Epithelial cell of alveolus of lung (primary cell): ENCODE measurements at places on chromosomes 2 and 18. TPM values are rescaled to one million over a fixed set of nuclear protein-coding genes. Genes with fewer than 3 reads are reported as not detected.

Gene GPR35
- total RNA-seq: not detected in 2 replicates

Gene CAPN14
- total RNA-seq: 0.08 TPM in 1 of 2 replicates, not detected in the other

Gene RPRM
- not detected in 2 replicates for total RNA-seq

Gene POTEJ
- total RNA-seq: not detected in 2 replicates

Gene VWA3B
- total RNA-seq: not detected in 2 replicates

Gene THUMPD2
- total RNA-seq: 4.9 and 10.9 TPM in 2 replicates

Gene DNPEP
- total RNA-seq: 48.9 and 119 TPM in 2 replicates

Gene MATN3
- 3.8 and 7.9 TPM in 2 replicates for total RNA-seq

Gene BMP10
- total RNA-seq: not detected in 2 replicates

Gene MREG
- total RNA-seq: 0.32 and 1.4 TPM in 2 replicates

Gene CIB4
- total RNA-seq: not detected in 2 replicates

Gene GPR155
- total RNA-seq: 1.6 and 2.2 TPM in 2 replicates

Gene POU3F3
- total RNA-seq: 0.39 TPM in 1 of 2 replicates, not detected in the other

Gene TTN
- under 0.01 and 2.4 TPM in 2 replicates for total RNA-seq

Gene TMEFF2
- 0.96 and 1.6 TPM in 2 replicates for total RNA-seq

Gene CASP8
- total RNA-seq: 11.4 and 17.6 TPM in 2 replicates

Gene FAM228A
- total RNA-seq: 0.08 and 0.39 TPM in 2 replicates

Gene NFE2L2
- 57.9 and 184 TPM in 2 replicates for total RNA-seq

Gene UBE2E3
- total RNA-seq: 95.0 and 177 TPM in 2 replicates

Gene CCDC138
- total RNA-seq: 3.4 and 3.7 TPM in 2 replicates

Gene PIEZO2
- 21.9 and 25.4 TPM in 2 replicates for total RNA-seq

Gene CTNNA2
- total RNA-seq: not detected in 2 replicates

Gene SP3
- total RNA-seq: 51.8 and 93.7 TPM in 2 replicates

Gene CD207
- not detected in 2 replicates for total RNA-seq

Gene RNF152
- 10.0 and 11.6 TPM in 2 replicates for total RNA-seq

Gene RPL31
- total RNA-seq: 1,547 and 1,993 TPM in 2 replicates

Gene HOXD8
- total RNA-seq: not detected in 2 replicates

Gene CDH20
- 0.13 TPM in 1 of 2 replicates, not detected in the other for total RNA-seq

Gene RBM44
- 0.08 TPM in 1 of 2 replicates, not detected in the other for total RNA-seq

Gene DSC2
- total RNA-seq: 0.96 and 1.7 TPM in 2 replicates

Gene FAM161A
- total RNA-seq: 1.8 and 2.5 TPM in 2 replicates

Gene LAMA1
- 2.8 and 16.0 TPM in 2 replicates for total RNA-seq

Gene ADAM23
- 1.4 and 4.9 TPM in 2 replicates for total RNA-seq

Gene MYO5B
- 2.3 TPM in 1 of 2 replicates, not detected in the other for total RNA-seq
